ENCODE measurements at places on chromosomes 16 and 17.
A peak's percentile ranks its signal among the peaks of the same experiment; 100 is the strongest.

DNA sequence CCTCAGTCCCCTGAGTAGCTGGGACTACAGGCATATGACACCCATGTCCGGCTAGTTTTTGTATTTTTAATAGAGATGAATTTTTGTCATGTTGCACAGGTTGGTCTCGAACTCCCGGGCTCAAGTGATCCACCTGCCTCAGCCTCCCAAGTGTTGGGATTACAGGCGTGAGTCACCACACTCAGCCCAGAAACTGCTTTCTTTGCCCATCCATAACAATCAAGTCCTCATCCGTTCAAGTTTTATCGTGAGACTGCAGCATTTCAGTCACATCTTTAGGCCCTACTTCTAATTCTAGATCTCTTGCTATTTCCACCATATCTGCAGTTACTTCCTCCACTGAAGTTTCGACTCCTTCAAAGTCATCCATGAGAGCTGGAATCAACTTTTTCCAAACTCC, 6.4 kb downstream of the NPRL3 start:
- DNase-seq, result no peak

DNA sequence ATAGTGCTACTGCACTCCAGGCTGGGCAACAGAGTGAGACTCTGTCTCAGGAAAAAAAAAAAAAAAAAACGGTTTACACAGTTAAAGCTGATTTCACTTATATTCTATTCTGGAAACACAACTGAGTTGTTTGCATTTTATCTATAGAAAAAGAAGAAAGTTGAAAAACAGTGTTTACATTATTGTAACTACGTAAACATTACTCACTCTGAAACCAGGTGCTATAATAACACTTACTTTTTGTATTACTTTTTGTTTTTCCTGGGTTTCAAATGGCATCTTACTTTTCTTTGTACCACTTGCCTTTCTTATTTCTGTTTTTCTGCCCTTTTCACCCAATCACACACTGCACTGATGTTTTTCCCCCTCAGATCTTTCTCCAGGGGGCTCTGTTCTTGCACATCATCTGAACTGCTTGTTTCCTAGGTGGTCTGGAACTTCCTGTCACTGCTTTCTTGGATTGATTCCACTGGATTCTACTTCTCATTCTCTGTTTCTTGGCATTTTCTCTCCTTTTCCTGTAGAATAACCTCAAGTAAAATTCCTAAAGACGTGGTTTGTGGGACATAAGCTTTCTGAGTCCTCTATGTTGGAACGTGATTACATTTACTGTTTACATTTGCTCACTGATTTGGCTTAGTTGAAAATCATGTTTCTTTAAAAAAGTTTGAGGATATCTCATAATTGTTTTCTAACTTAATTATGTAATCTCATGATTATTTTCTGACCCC, 142.1 kb downstream of the HS3ST3B1 start:
- no peak for DNase-seq

DNA sequence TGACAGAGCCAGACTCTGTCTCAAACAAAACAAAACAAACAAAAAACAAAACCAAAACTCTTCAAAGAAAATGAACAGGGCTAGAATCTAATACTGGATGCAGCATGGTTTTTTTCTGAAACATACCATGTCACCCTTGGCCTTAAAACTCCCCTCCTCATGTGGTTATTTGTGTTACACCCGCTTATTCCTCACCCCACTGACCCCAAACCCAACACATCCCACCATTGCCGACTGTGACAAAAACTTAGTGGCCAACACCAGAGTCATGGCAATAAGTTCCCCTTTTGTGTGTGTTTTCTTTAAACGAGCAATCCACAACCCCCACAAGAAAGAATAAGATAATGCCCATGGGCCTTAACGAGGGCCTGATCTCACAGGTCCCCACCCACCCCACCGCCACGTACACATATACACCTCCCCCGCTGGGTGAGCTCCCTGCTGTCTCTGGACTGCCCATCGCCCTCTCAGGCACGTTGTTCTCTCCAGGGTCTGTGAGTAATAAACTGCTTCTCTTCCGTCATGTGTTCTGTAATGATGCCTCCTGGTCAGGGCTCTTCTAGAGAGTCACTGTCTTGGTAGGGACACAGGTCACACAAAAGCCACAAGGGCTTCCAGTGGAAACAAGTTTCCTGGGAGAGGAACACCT, 16.8 kb upstream of the ENGASE start:
- no peak for DNase-seq

GRCh38 chr16:49414671-49415070, 41.1 kb downstream of the C16orf78 start:
- DNase-seq, result no peak

GRCh38 chr17:72613396-72613795, 479.1 kb downstream of the SLC39A11 start:
- DNase-seq, result no peak

- DNase-seq, result no peak
These were observed 156.4 kb downstream of the SNX29 start for GRCh38 chr16:12132850-12133440.

DNA sequence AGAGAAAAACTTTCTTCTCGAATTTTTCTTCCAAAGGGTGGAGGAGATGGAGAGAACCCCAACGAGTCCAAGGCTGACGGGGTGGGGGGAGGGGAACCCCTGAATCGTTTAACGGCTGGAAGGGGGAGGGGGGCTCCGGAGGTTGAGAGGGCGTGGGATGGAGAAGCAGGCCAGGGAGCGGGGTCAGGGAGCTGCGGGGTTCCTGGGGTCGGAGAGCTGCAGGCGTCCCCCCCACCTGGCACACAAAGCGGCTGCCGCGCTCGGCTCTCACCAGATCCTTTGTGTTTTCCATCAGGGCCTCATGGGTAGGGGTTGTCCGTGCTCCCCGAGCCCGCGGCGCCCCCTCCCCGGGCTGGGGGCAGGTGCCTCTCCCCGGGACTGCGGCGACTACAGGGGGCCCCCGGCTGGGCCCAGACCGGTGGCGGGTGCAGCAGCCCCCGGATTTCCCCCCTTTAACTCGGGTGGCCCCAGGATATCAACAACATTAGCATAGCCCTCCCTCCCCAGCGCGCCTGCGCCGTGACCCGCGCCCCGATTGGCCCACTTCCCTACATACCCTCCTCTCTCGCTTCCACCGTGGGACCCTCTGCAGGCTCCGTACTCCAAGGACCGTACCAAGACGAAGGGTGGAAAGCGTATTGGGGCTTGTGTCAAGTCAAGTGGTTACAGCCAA, at the start of gene MBTD1:
Gene MBTD1 (minus strand): TSS at position 486 of the 673 bp plus-strand sequence. CDS start 34,888 bp downstream, outside the sequence.
- peak; percentile 91 for DNase-seq

GRCh38 chr17:15213381-15214087, 51.6 kb downstream of the PMP22 start:
- DNase-seq, result no peak

DNA sequence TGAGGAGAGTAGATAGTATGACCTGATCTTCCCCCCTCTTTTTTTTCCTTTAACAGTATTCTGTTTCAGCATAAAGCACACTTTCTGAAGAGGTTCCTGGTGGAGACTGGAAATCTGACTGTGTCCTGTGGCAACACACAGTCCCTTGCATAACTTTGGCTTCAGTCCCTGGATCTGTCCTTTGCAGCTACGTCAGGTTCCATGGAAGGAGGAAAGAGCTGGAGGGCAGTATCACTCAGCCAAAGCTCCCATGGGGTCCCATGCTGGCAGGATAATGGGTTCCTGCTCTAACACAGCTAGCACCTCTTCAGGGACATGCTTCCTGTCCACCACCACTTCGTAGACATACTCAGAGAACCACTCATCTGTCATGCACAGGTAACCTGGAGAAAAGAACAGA, 13.3 kb upstream of the SLC6A4 start:
- no peak for DNase-seq

GRCh38 chr16:11986521-11987057, 10.1 kb downstream of the SNX29 start:
- no peak for DNase-seq

GRCh38 chr17:75695141-75695829, 26.0 kb upstream of the ITGB4 start:
- DNase-seq, result no peak

GRCh38 chr16:75231570-75231969, 12.8 kb downstream of the CTRB1 start:
- DNase-seq, result no peak

DNA sequence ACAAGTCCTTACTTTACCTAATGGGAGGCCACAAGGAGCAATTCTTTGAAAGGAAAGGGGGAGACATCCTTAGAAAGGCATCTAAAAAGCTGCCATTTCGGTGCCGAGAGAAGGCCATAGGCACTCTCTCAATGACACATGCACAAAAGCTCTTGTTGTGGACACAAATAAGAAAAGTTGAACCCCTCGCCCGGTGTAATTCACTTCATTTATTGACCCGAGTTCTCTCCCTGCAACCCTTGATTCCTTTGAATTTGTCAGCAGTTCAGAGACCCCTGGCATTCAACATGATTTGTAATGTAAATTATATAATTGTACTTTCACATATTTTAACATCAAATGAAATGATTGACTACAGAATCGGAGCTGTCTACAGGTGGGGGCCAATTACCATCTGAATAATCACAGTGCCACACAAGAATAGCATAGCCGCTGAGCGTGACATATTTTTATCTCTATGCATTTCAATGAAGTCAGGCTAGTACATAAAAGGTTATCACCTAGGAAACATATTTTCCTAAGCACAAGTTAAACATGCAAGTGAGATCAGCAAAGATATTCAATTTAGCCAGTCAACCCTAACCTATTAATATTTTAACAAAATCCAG, 66.7 kb downstream of the IRX6 start:
- no peak for DNase-seq

DNA sequence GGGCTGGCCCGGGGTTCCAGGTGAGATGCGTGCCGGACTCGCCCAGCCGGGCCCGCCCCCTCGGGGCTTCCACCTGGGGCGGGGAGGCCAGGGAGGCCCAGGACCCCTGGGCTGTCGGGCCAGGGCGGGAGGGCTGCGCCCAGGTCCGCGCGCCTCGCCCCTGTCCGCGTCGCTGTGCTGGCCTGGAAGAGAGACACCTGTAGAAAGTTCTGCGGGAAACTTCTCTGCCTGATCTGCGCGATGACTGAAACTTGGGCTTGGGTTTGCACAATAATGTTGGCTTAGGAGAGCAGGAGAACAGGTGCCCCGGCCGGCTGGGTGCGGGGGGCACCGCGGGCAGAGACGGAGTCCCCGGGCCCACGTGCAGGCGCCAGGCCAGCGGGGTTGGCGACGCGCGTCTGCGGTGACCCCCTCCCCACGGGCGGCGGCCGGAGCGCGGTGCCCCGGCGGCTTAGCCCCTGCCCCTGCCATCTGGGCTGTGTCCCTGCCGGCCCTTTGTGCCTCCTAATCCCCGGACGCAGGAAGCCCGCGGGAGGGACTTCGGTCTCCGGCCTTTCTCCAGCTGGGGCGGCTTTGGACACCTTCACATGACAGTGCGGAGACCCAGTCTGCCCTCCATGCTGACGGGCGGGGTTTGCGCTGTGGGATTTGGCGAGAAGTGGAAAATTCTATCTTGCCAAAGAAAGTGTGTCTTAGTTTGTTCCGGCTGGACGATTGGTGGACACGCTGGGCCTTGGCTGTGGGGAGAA, 483 bp downstream of the LLGL2 start:
- DNase-seq, result no peak

- peak; percentile 62 for DNase-seq
These were observed 4.4 kb upstream of the HIC1 start for GRCh38 chr17:2050300-2051060.

DNA sequence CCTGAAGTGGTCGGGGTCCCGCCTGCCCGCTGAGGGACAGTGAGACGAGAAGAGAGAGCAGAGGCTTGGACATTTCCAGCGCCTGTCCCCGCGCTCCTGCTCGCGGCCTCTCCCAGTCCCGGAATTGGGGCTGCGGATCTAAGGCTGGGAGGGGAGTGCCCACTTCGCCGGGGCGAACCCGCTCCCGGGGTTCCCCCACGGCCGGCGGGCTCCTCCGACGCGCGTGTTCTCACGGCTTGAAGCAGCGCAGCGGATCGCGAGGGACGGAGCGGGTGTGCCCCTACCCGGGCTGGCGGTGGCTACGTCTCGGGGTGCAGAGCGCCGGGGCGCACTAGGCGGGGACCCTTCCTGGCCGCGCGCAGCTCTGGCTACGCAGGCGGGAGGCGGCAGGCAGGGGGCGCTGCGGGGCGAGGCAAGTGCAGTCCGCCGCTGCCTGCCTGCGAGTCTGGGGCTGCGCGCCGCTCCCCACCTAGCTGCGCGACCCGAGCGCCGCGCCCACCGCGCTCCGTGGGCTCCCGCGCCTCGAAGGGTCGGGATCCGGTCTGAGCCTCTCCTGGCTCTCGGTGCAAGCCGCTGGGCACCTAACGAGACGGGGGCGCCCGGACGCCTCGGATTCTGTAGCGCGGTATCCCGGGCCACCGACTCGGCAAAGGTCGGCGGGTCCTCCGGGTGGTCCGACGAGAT, 1.2 kb downstream of the NGFR start:
- DNase-seq, result peak; percentile 81

DNA sequence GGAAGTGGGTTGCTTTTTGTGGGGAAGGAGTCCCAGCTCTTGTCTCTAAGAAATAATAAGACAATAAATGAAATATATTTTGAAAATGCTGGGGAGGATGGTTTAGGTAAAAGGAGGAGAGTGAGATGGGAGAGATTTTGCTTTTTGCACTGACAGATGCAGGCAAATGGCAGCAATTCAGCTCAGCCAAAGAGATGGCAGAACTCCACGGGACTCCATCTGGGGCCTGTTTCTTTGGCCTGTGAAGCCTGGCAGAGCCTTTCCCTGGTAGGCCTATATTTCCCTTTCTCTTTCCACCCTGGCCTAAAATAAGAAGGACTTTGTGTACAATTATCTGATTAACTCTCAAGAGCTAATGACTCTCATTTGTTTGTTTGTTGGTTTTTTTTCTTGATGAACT, 1525.1 kb downstream of the CDH11 start:
- no peak for DNase-seq

DNA sequence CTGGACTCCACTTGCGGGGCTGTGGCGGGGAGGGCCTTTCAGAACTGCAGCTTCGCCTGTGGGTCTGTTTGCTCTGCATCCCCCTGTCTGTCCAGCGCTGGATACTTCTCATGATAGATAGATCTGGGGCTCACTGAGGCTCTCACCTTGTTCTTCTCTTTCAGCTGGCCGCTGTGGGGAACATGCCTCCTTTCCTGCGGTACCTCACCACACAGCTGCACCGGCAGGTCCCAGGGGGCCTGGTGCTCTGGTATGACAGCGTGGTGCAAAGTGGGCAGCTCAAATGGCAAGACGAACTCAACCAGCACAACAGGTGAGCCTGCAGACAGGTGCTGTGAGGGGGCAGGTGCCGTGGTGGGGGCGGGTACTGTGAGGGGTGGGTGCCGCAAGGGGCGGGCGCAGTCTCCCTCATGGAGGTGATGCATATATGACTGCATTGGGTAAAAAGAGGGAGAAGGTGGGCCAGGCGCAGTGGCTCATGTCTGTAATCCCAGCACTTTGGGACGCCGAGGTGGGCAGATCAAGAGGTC, 6.2 kb downstream of the ENGASE start:
- DNase-seq, result no peak
